Esophagus squamous epithelium (tissue), 5 donors: ENCODE measurements at places on chromosomes 16 and 17.

DNA sequence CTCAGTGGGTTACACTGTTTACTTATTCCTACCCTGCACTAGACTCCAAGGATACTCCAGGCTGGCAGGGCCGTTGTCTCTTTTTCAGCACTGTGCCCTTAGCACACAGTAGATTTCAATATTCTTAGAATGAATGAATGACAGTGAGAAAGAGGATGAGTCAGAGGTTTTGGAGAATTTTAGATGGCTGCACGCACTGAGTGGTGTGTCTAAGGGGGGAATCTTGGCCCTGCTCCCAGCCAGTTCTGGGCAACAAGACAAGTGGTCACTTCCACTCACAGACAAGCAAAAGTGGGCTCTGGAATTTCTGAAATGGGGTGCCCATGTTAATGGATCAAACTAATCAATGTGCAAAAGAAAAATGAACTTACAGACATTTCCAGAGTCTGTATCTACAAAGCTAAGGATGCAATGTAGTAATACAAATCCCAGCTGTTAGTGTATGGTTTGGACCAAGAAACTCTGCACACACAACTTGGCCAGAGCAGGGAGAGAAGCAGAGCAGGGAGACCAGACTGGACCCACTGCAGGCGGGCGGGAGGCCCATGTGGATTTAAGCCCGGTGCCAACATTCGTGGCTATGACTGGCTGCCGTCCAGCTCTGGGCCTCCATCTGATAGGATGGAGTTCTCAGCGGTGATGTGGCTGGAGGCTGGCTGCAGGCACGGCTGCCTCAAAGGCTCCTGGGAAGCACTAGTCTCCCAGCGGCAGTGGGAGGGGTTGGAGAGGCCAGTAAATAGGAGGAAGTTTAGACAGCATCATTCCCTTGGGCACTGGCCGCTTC lies 95.6 kb upstream of the CDYL2 start:
- no peak for DNase-seq

- DNase-seq, result no peak
Measured at GRCh38 chr17:6231886-6232731, 161.9 kb downstream of the WSCD1 start.

- no peak for DNase-seq
Measured at GRCh38 chr17:64016231-64016784, 4.1 kb downstream of the ICAM2 start.

GRCh38 chr16:1375298-1375640 lies 23.5 kb downstream of the GNPTG start:
- no peak for DNase-seq

DNA sequence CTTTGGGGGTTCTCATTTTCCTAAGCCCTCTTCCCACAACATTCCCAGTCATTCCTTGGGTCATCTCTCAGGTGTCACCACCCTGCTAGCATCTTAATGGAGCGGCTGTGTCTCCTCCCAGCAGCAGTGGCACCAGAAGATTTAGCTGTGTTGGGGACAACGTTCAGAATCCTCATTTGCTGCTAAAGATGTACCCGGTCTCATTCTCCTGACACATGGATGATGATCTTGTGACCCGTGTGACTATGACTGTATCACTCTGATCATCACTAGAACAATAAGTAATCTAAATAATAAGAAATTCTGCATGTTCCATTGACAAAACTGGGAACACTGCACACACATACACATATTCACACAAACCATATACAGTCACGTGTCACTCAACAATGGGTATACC lies 399.9 kb upstream of the HSBP1 start:
- no peak for DNase-seq

DNA sequence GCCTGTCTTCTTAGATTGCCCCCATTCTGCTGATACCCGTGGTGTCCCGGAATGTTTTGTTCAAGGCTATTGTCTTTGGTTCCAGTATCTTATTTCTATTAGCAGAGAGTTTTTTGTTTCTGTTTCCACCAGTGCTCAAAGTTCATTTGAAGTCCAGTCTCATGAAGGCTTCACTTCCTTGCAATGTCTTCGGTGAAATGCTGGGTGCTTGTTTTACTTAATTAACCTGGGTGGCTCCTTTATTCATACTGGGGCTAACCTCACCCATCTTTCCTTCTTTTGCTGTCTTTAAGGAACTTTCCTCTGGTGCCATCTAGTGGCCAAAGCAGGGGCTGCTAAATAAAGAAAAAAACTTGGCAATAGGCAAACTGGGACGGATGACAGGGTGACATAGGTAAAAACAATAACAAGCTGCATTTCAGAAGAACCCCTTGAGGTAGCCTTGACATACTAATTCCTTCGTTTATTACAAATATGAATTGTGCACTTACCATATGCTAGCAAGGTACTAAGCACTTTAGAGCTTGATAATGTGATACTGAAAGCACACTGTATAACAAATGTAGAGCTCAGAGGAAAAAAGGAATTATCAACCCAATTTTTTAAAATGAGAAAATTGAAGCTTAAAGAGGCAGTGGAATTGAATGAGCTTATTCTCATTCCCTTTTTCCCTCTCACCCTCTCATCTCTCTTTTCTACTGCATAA lies 2.8 kb upstream of the SMIM36 start:
- no peak for DNase-seq

DNA sequence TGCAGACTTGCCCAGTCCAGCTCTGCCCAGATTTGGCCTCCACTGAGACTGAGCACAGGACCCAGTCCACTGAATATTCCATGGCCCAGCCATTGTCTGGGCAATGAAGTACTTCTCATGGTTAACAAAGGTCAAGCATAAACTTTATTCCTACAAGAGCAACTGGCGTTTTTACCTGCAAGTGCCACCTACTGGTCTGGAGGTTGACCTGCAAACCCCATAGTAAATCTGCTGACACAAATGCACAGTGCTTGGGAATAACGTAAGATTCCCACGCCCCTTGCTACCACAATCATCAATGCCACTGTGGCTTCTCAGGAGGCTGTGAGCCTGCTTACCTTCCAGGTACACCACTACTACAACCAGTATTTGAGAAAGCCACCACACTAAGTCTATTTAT lies 170.2 kb downstream of the CEP112 start:
- no peak for DNase-seq

DNA sequence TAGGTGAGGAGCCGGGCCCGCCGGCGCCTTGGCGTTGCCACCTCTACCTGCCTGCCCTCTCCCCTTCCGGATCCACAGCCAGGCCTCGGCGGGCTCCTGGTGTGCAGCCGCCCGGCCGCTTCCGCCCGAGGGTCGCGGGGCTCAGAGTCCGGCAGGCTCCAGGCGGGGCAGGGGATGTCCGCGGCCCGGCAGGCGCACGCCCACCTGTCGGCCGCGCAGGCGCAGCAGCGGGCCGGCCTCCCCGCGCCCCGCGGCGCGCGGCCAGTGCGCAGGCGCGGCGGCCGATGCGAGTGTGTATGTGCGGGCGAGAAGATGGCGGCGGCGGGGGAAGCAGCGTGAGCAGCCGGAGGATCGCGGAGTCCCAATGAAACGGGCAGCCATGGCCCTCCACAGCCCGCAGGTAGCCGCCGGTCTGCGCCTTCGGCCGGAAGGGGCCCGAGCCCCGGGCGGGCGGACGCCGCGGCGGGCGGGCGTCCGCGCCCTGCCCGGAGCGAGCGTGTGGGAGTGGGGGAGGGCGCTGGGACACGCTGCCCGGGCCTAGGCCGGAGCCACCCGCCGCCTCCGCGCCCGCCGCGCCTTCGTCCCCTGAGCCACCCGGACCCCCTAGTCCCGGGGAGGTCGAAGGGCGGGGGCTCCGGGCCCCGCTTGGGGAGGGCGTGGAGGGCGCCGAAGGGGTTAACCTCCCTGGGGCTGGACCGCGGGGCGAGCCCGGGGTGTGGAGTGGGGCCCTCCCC lies at the start of gene USP10:
TSS of gene USP10 (plus strand) at position 289 of the 734 bp plus-strand sequence. CDS start at position 380, 91 bp downstream.
- no peak for DNase-seq

DNA sequence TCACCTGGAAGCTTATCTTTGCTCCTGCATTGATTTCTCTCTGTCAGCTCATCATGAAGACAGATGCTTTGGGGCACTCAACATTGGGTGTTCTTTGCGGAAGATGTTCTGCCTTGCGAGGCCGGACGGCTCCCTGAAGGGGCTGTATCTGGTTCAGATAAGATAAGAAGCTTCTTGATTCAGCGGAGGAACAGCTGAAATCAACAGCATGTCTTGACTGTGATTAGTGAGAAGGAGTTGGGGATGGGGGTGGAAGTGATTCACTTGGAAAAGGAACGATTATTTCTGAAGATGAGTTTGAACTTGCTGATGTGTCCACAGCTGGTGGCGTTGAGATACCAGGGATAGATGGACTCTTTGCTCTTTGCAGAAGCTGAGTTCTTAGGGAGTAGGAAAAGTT lies 126.9 kb upstream of the WSCD1 start:
- DNase-seq, result no peak

GRCh38 chr16:86639354-86639753 lies 61.0 kb downstream of the FOXL1 start:
- DNase-seq, result no peak

- DNase-seq, result no peak
Measured at GRCh38 chr16:9757687-9758086, 424.5 kb downstream of the GRIN2A start.

DNA sequence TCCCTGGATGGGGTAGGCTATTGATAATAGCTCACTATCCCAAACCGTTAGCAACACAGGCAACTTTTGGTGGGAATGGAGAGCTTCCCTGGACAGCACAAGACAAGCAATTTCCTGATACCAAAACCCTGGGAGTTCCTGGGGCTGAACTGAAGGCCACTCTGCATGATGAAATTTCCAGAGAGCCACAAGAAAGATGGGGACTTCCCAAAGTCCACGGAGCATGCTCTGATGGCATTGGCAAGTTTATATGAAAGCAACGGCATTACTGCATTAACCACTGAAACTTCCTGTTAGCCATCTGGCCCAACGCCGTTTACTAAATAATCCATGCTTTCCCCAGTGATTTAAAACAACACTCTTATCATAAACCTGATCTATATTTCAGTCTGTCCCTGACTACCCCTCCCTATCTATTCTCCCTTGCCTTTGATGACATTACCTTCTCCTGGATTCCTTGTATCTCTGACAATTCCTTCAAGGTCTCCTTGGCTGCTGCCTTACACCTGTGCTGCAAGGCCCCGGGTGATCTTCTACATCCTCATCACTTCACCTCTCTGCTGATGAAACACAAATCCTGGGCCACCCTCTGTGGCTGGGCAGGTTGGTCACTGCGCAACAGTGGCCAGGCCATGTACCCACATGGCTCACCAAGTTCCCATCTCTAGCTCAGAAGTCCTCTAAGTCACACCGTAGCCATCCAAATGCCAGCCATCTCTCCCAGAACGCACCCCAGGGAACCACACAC lies 108.5 kb upstream of the RCVRN start:
- no peak for DNase-seq

- no peak for DNase-seq
Measured at GRCh38 chr16:4407543-4408322, 8.7 kb downstream of the CORO7 start.

DNA sequence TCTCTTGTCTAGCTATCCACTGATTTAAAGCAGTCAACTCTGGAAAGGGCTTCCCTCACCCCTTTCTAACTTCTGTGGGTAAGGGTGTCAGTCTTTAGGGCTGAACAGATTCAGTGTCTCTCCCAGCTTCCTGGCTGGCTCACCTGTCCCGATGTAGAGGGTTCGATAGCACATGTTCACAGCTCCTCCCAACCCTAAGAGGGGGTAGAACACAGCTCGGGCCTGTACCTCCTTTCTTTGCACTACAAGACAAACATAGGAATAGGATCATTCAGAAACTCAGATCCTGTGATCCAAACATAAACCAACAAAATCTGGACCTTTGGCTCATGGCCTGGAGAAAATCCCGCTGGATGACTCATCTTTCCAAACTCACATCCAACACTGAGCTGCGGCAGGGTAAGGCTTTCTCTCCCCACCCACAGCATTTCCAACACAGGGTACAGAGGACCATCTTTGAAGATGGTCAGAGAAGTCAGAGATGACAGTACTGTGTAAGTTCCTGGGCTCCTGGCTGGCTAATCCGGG lies 5.8 kb upstream of the DHRS13 start:
- DNase-seq, result no peak

DNA sequence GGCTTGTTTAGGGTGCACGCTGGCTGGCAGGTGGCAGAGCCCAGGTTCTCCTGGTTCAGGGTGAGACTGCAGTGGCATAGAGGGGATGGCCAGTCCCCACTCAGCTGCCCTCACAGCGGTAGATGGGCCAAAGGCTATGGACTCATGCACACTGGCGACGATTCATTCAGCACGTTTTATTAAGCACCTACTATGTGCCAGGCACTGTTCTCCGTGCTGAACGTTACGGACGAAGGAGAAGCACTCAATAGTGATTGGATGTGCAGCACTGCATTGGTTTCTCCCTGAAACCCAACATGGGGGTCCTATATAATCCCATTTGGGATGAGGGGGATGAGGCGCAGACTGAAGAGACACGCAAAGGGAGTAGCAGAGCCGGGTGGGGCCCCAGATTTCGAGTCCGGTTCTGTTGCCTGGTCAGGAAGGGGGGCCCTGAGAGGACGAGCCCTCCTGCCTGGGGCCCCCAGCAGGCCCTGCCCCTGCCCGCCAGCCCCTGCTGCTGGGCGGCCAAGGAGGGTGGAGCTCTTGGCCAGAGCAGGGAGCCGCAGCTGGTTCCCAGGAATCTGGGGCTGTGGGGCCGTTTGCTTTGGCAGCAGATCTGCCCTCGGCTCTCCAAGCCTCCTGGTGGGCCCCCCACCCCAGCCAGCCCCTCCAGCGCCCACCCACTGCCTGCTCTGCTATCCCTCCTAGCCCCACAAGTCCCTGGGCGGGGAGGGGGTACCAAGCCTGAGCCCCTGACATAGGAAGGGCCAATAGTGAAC lies 8.8 kb downstream of the GLIS2 start:
- no peak for DNase-seq

DNA sequence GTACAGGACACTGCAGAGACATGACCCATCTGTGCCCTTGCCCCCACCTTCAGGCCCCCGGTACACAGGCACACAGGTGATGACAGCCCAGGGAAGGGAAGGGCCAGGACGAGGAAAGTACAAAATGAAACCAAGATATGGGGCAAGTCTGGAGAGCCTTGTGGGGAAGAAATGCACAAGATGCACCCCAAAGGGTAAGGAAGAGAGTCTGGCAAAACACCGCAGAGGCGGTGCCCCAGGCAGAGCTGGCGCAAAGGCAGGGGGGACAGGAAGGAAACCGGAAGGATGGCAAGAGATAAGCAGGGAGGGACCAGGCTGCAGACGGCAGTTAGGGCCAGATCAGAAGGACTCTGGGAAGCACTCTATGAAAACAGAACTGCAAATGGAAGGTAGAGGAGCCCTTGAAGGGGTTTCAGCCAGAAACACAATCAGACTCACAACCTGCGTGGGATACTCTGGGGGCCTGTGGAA lies 81.4 kb downstream of the SLC39A11 start:
- no peak for DNase-seq

- DNase-seq, result no peak
Measured at GRCh38 chr17:70119545-70119944, 44.5 kb downstream of the KCNJ16 start.
